ENCODE measurements at places on chromosomes 5 and 9. TPM values are rescaled to one million over a fixed set of nuclear protein-coding genes. Genes with fewer than 3 reads are reported as not detected.
A peak's percentile ranks its signal among the peaks of the same experiment; 100 is the strongest.

DNA sequence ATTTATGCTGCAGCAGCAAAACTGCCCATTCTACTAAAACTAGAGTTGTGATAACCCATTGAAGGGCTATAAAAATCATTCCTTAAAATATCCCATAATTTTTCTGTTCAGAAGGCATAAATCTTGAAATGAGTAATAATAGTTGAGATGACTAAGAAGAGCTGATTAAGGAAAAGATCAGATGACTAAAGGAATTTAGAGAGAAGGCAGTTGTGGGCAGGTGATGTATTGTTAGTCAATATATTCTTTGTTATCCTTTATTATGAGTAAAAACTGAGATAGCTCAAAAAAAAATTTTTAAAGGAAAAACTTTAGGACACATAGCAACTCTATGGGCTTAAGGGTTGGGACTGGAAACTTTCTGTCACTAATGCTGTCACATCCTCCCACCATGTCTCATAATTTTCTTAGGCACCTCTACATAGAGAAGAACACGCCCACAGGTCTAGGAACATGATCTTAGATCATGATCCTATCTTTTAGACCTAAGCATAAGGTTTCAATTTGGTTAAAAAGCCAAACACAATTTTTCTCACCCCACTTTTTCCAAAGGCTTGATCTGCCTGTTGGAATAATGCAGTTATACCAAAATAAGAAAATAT lies 597.5 kb upstream of the MEF2C start:
- no peak for DNase-seq

LCN9 gene
- not detected for total RNA-seq

SPINK6 gene
- not detected for total RNA-seq

CTXN3 gene
- not detected for total RNA-seq

- DNase-seq = no peak
Measured at GRCh38 chr9:107805201-107805600, 315.6 kb upstream of the KLF4 start.

DNA sequence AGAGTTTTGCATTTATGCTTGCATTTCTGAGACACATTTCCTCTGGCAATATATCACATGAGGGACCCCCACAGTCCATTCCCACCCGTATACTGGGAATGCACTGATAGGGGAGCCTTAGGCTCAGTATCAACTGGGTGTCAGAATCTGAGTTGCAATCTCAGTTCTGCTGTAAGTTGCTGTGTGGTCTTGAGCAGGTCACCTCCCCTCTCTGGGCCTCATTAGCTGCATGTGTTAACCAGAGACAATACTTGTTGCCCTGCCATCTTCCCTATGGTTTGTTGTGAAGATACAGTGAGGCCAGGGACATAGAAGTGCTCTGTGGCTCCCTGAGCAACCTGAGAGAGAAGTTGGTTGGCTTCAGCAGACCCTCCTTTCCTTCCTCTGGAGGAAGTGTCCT lies 55.7 kb upstream of the TGFBR1 start:
- no peak for DNase-seq

PJA2 gene
- total RNA-seq = 54.2 TPM

DNA sequence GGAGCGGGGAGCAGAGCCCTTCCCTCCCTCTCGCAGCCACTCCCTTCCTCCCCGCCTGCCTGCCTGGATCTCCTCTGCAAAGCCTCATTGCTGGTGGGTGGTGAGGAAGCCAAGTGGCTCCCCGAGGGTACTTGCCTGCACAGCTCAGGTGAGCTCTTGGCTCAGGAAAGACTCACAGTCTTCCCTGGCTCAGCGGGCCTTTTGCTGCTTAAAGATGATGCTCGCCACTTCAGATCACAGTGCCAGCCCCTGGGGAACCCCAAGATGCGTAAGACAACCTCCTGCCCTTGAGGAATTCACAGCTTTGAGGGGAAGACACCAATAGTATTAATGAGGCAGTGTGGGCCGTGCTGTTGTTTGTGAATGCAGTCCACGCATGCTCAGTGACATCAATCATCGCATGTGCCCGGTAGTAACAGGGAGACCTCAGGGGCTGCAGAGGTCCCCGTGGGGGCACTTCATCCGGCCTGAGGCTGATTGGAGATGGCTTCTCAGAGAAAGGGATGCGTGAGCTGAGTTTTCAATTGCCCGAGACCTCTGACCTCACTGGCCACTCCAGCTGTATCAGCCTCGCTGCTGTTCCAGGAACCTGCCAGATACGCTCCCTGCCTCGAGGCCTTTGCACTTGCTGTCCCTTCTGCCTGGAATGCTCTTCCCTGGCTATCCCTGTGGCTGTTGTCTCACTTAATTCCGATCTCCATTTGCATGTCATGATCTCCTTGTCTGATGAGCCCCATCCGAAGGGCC lies 36.8 kb downstream of the ERGIC1 start:
- DNase-seq = no peak

RABL6 gene
- 113 TPM for total RNA-seq

KIF2A gene
- total RNA-seq = 225 TPM

GRCh38 chr5:125891061-125891725 lies 532.0 kb upstream of the GRAMD2B start:
- DNase-seq = no peak

ZNF883 gene
- not detected for total RNA-seq

- peak; percentile 84 for DNase-seq
Measured at GRCh38 chr5:177312649-177313181, 1.0 kb upstream of the MXD3 start.

CCL28 gene
- 11.6 TPM for total RNA-seq

MAN2A1 gene
- total RNA-seq = 27.2 TPM

PLAC8L1 gene
- total RNA-seq = 0.50 TPM

NR2F1 gene
- not detected for total RNA-seq

- DNase-seq = no peak
Measured at GRCh38 chr5:95821110-95822021, 1.2 kb downstream of the GLRX start.

- DNase-seq = no peak
Measured at GRCh38 chr9:113501129-113501686, 37.7 kb downstream of the RGS3 start.

DNA sequence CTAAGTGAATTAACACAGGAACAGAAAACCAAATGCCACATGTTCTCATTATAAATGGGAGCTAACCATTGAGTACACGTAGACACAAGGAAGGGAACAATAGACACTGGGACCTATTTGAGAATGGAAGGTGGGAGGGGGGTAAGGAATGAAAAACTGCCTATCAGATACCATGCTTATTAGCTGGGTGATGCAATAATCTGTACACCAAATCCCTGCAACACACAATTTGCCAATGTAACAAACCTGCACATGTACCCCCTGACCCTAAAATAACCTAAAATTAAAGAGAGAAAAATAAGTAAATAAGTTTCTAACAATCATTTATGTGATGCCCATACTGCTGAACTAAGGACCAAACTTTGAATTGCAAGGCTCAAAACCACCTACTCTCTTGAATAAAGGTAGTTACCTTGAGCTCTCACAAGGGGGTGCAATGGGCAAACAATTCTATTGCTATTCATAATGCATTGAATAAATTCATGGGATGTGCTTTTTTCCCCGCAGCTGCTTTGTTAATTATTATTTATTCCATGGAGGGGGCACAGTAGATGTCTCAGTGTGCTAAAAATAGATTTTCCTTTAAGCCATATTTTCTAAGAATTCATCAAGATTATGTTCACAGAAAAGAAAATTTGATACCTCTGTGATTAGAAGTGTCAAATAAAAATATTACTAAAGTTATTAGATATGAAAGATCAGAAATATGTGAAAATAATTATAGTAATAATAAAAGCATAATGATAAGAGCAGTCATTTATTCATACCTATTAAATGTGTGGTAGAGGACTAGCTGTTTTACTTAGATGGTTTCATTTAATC lies 76.2 kb upstream of the PTPN3 start:
- DNase-seq = no peak

GRCh38 chr5:94481059-94481458 lies 137.3 kb downstream of the KIAA0825 start:
- no peak for DNase-seq

SLC6A7 gene
- total RNA-seq = not detected

DNA sequence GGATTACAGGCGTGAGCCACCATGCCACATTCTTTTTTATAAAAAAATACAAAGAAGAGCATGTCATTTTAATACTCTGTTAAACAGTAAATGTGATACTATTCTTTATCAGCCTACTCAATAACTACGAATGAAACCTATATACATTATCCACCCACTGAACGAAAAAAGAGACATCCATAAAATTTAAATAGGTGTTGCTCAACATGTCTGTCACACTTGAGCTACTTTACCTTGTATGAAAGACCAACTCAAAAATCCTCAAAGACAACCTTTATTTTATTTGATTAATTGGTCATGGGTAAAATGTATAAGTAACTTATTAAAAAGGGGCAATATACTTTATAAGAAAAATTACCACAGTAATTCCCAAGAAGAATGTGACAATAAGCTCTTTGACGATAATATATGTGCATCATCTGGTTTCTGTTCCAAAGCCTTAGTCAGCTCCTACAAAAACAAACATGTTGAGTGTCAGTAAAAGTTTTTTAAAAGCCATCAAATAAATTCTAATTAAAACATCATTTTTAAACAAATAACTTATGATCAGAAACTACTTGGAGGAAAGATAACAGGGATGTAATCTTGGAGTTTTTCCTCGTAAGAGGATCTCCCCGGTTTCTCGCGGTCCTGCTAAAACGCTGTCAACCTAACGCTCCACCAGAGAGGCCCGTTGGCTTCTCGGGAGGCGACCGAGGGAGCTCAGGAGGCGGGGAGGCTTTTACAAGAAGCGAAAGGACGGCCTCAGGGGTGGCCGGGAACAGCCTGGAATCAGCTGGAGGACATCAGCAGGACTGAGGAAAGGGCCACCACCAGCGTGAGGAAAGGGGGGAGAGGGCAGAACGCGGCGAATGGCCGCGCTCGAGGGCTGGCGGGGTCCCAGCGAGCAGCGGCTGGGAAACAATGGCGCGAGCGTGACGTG lies 13.5 kb upstream of the ANKRD18B start:
- peak; percentile 59 for DNase-seq

GNA14 gene
- not detected for total RNA-seq

DNA sequence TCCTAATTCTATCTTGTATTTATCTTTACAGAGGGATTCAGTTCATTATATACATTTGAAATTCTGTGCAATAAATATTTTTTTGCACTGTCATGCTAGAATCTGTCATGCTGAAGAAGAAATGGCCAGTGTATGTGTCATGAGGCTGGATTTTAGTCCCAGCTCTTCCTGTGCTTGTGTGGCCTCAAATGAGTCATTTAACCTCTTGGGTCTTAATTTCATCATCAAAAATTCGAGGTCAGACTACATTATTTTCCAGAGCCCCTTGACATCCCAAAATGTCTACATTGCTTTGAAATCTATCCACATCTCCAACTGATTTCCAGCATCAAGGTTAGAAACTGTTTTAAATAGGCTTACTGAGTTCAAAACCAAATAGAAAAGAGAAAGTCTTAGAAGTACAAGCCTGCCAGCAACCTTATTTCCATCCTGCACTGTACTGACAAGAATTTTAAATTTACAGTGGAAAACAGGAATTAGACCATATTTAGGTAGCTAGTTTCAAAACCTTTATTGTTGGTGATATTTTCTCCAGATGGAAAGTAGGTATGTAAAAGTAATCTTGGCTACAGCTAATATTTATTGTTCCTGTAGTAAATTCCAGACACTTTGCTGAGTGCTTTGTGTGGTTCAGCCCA lies 96.7 kb upstream of the MAMDC2 start:
- DNase-seq = no peak

DND1 gene
- 2.8 TPM for total RNA-seq

GRCh38 chr5:135445306-135445985 lies 1.7 kb downstream of the DCANP1 start:
- no peak for DNase-seq
